ENCODE measurements at places on chromosomes 7 and 10.
A peak's percentile ranks its signal among the peaks of the same experiment; 100 is the strongest.

GRCh38 chr7:117750612-117751563 is 122.4 kb downstream of the CTTNBP2 start:
- DNase-seq: no peak

- DNase-seq: peak; percentile 81
Observed at GRCh38 chr10:71805776-71806703, 32.7 kb upstream of the VSIR start.

GRCh38 chr10:81730891-81731290 is 144.1 kb upstream of the NRG3 start:
- no peak for DNase-seq

- DNase-seq: no peak
Observed at GRCh38 chr10:133213641-133214467, 16.2 kb upstream of the UTF1 start.

DNA sequence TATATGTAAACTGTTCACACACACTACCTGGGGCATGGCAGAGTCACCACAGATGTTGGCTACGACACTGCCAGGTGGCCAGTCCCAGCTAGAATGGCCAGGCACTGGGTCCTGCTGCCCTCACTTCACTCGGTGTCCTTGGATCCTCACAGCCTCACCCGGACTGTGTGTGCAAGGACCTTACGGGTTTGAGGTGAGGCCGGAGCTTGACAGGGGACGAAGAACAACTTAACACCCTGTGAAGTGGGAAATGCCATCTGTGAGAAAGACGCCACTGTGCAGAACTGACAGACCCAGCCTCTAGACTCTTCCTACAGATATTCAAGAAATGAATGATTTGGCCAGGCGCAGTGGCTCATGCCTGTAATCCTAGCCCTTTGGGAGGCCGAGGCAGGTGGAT is 46.7 kb downstream of the KLRG2 start:
- DNase-seq: no peak

DNA sequence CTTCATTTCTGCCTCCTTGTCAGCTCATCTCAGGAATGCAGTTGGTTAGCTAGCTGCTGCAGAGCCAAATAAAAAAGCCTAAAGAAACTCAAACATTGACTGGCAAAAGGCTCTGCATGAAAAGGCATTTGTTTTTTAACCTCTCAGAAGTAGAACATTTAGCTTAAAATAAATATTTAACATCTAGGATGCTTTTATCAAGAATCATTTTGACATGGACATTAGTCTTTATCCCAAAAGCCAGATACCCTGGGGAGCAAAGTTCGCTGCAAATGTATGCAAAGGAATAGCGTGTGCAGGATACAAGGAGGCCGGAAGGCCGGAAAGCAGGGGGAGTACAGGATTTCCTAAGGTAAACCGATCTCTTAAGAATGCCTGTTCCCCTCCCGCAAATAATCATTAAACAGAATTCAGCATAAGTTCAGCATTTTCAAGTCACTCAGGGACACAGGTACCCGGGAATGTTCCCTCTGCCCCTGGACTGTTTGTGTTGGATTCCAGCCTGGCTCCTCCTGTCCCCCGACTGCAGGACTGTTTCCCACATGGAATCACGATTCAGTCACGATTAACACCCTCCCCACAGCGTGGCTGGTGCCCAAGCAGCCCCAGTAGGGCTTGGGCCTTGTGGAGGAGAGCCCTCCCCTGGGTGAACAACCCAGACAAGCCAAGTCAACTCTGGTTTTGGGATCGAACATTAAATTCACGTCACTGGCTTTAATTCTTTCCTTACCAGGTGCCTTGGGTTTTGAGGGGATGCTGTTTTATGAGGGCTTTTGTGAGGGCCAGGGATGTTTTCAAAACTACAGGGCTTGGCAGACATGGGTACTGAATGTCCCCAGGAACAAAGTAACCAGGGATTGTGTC is 97.8 kb downstream of the HIPK2 start:
- no peak for DNase-seq

DNA sequence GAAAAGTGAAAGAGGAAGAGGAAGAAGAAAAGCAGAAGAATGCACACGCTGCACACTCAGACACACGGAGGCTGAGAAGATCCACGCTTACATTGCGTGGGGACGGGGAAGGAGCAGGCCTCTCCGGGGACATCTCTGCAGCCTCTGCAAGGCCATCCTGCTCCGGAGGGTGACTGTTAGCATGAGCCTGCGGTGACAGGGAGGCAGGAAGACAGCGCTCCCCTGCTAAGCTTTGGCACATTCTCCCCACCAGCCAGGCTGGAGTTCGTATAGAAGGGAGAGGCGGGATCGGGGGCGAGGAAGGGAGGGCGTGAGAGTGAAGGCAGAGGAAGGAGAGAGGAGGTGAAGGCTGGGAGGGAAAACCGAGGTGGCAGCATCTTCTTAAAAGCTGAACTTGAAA is 366.0 kb upstream of the SHH start:
- DNase-seq: no peak

GRCh38 chr7:5237286-5237685 is 45.5 kb upstream of the SLC29A4 start:
- DNase-seq: peak; percentile 40

- no peak for DNase-seq
Observed at GRCh38 chr7:50479743-50480517, 29.8 kb upstream of the FIGNL1 start.

DNA sequence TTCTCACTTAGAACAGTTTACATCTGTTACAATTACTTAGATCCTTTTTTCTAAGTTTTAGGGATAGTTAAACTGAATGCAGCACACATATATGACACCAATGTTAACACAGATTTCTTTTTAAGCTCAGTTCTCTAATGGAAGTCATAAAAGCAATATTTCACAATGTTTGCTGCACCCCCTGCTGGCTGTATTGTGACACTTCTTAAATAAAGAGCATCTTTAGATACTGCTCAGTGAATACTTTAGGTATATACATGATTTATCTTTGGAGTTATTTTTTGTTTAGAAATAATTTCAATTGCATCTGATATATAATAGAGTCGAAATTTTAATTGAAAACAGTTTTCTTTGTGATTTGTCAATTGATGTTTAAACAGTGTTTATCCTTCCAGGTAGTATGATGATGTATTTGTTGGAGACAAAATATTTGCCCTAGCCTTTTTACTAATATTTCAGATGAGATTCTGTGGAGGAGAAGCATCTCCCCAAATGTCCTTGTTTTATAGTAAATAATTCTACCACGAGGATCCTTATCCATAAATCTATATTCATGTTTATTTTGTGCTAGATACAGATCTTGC is 174.4 kb downstream of the ST7 start:
- DNase-seq: peak; percentile 83

DNA sequence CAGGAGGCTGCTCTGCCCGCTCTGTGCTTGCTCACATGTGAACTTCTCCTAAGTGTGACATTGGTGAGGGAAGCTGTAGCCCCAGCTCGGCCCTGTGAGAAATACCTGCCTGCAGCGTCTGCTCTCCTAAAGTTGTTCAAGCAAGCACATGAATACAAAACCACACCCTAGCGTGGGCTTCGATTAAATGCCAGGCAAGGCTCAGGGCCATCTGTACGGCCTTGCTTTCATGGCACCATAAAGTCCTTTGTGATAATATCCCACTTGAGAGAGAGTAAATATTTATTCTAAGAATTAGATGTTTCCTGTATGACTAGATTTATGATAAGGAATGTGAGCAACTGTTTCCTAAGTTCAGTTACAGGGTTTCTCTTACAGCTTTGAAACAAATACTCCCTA is 262.8 kb upstream of the KLF14 start:
- no peak for DNase-seq

GRCh38 chr7:50552921-50553320 is 12.3 kb downstream of the DDC start:
- DNase-seq: peak; percentile 27

DNA sequence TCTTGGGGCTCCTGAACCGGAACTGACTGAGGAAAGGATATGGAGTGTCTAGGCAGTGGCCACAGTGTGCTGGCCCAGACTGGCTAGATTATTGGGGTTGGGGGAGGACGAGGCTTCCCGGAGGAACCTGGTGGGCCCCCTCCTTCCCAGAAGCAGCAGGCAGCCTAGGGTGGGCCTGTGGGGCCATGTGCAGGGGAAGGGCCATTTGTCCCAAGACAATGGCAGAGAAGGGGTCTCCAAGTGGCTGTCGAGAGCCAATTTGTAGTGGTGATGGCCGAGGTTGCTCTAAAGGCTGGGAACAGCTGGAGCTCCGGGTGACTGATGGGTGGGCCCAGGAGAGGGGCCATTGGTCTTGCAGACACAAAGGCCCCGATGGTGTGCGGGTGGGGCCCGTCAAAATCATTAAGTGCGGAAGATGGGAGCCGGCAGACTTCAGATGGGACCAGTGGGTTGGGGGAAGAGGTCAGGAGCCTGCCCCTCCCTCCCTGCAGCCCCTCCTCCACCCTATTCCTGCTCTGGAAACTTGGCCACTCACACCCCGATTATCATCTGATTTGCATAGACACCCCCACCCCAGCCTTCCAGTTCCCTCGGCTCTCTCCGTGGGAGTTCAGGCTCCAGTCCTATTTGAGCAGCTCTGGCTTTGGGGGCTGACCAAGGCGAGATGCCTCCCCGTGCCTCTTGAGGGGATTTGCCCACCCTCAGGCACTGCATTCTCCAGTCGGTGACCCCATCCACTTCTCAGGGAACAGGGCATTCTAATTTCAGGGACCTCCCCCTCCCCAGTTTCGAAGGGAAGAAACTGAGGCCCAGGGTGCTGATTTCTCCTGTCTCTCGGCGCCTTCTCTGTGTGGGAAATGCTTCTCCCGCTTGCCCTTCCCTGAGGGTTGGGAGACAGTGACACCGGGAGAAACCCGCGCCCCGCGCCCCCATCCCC is 36.0 kb upstream of the PAX2 start:
- no peak for DNase-seq

DNA sequence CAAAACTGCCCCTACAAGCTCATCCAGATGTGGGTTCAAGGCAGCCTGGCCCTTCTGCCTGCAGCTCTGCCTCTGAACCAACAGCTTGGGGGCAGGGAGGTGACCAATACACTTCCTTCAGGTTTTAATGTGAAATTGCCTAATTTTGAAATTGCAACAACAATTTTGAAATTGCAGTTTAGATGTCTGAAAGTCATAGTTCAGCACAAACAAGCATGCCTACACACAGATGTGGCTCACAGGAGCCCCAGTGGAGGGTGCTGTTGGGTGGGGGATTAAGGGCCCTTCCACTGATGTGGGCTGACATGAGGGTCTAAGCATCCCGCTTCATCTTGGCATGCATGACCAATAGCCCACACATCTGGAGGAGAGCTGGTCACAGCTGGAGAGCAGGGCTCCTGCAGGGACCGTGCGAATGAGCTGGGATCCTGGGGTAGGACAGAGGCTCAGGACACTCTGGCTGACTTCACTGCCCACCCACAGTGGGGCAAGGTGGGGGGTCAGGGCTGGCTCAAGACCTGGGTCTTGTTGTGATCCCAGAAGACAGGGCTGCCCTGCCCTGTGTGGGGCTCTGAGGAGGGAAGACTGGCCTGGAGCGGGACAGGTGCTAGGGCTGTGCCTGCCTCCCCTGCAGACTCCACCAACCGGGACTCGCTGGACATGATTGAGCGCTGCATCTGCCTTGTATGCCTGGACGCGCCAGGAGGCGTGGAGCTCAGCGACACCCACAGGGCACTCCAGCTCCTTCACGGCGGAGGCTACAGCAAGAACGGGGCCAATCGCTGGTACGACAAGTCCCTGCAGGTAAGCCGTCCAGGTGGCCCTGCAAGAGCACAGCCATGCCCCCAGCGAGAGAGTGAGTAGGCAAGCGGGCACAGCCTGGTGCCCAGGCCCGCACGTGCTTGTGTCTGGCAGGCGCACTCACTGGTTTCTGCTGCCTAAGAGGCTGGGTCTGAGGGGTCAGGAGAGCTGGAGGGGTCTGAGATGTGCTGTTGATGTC is 32.3 kb downstream of the CHAT start:
- no peak for DNase-seq

DNA sequence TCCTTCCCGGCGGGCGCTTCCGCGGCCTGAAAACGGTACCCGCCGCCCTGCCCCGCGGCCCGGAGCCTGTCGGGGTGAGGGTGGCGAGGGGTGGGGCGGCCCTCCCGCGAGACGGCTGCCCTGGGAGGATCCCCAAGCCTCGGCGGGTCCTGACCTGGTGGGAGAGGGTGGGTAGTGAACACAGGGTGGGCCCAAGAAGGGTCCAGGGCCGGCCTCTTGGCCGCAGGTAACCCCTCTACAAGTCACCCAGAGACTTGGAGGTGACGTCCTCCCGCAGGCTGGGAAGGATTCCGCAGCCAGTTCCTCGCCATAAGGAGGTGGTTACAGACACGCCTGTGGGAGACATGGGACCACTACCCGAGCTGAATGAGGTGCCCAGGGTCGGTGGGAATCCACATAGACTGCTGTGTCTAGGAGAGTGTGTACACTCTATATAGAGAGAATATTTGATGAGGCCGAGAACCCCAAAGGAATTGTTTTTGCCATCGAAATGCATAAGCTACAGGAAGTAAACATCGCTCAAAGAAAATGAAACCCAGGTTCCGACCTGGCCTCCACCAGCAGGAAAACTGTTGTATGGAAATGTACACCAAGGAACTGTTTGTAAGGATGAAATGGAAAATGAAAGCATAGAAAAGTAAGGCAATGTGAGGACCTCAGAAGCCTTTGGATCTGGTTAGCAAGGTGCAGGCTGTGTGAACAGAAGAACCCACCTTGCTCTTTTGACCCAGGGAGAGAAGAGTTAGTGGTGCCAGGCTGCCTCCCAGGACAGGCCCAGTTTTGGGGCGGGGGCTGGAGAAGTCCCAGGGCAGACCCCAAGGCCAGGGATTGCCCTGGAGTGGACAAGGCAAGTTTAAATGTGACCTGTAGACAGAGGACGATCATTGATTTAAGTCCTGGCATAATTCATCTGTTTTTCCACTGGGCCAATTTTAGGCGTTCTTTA is 659 bp downstream of the OPTN start:
- DNase-seq: peak; percentile 20

DNA sequence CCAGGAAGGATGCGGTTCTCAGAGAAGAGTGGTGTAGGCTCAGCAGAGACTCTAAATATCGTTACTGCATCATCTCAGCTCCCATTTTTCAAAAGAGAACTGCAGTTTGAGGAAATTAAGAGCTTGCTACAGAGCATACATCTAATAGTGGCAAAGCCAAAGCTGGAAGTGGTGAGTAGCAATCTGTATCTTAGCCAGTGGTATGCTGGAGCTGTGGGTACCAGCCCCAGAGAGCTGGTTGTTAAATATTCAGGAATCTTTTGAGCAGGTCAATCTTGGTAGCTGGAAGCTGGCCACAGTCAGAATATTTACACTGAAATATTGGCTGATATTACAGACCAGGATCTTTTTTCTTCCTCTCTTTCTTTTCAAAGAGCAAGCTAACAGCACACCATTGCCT is 88.4 kb upstream of the STEAP1B start:
- DNase-seq: peak; percentile 24

GRCh38 chr7:11206177-11206899 is 232.7 kb downstream of the PHF14 start:
- no peak for DNase-seq

DNA sequence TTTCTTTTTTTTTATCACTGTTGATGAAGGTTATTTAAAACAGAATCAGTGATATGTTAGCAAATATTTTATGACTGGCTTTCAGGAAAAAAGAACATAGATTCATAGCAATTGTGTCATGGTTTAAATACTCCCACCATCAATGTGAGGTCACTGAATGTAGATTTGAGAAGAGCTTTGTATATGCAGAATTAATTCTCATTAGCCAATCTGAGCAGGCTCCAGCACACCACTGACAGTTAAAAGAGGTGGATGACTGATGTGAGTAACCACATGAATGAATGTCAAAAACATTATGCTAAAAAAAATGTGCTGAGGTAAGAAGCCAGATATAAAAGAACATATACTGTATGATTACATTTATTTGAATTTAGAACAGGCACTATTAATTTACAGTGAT is 174.8 kb upstream of the KAT6B start:
- no peak for DNase-seq

- no peak for DNase-seq
Observed at GRCh38 chr10:36141856-36142560, 499.9 kb upstream of the FZD8 start.

- DNase-seq: no peak
Observed at GRCh38 chr10:16968416-16969041, 151.3 kb upstream of the RSU1 start.

All from trophoblast cell (in vitro differentiated cells and primary cell).